Non-pigmented ciliary epithelial cell (primary cell): ENCODE measurements at places on chromosomes 11 and 22.

DNA sequence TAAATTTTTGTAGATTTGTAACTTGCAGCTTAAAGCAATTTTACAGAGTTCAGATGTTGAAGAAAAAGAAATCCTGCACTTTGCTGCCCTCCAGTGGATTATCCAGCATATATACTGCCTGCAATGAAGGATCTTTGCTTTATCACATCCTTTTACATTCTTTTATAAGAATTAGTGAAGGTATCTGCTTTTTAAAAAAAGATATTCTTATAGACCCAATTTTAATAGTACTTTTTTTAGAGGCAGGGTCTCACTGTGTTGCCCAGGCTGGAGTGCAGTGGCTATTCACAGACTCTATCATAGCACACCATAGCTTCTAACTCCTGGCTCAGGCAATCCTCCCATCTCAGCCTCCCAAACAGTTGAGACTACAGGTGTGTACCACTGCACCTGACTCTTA, 60.7 kb downstream of the TTC17 start:
- DNase-seq: peak; percentile 8

GRCh38 chr11:106668147-106668546, 350.1 kb downstream of the GUCY1A2 start:
- DNase-seq: peak; percentile 63

- no peak for DNase-seq
These were observed 5.1 kb downstream of the MRGPRF start for GRCh38 chr11:69007975-69008381.

- no peak for DNase-seq
These were observed 6.5 kb upstream of the BATF2 start for GRCh38 chr11:65003282-65003681.

GRCh38 chr11:130645843-130646197, 197.4 kb downstream of the ADAMTS15 start:
- no peak for DNase-seq

DNA sequence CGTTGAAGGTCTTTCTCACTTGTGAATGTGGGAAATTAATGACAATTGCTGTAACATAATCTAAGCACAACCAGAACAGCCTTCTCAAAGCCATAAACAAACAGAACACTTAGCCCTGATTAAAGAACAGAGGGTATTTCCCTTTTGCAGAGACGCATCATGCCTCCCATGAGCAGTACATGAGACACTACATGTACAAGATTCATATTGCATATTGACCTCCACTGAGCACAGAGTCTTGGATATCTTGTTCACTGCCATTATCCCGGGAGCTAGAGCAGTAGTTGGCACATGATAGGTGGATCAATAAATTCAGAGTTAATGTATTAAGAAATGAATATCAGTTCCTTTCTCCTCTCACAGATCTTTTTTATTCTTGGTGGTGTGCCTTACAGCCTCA, 1194.3 kb upstream of the TENM4 start:
- DNase-seq: no peak

- no peak for DNase-seq
These were observed 72.0 kb downstream of the CD82 start for GRCh38 chr11:44637487-44637886.

DNA sequence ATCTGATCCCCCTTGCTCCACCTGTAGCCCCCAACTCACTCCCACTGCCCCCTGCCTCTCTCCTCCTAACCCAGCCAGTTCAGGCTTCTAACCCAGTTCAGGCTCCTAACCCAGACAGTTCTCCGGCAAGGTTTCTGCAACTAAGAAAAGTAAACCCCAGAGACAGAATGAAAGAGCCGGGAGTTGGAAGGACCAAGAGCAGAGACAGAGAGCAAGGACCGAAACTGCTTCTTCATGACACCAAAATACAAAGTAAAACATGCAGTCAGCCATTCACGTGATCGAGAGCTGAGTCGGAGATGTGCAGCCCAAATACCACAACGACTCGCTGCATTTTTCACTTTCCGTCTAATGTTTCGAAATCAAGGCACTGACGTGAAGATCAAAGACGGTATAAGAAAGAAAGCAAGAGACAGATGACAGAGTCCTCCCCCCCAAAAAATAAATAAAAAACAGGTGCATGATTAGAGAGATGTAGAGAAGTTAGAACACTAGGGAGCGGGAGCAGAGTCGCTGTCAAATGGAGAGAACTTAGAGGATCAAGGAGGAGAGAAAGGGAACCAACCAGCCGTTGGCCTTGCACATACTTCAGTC, 884 bp downstream of the IL10RA start:
- DNase-seq: no peak

- DNase-seq: no peak
These were observed 15.0 kb downstream of the SLC1A2 start for GRCh38 chr11:35404388-35404775.

DNA sequence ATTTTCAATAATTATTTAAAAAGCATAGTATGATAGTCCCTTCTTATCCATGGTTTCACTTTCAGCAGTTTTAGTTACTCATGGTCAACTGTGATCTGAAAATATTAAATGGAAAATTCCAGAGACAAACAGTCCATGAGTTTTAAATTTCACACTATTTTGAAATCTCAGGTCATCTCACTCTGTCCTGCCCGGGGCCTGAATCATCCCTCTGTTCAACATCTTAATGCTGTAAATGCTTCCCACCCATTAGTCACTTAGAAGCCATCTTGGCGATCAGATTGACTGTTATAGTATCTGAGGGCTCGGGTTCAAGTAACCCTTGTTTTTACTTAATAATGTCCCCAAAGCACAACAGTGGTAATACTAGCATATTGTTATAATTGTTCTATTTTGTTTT, 1509.3 kb downstream of the FAM181B start:
- DNase-seq: no peak
